ENCODE measurements at places on chromosomes 2 and 18.

GRCh38 chr2:238231809-238232208 lies 8.0 kb downstream of the HES6 start:
- H3K27me3 ChIP-seq = peaks cover 21% of the 10 kb centered on the region
- peak overlapping the region; percentile 82 for H3K4me3 ChIP-seq

DNA sequence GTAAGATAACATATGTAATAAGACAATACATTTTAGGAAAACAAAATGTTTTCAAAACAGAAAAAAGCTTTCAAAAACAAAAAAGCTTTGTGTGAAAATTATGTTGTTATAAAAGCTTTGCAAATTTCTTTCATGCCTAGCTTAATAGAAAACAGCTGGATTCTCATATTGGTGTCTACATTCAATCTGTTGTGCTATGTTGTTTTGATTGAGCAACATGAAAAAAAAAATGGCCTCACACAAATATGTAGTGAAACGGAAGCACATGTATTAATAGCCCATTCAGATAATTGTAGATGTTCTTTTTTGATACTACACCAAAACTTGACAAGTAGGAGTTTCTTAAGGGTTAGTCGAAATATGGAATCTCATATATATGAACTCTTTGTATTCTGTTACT lies 197.5 kb downstream of the ZEB2 start:
- H3K27me3 ChIP-seq = no peaks in the 10 kb centered on the region
- H3K27ac ChIP-seq = no peak overlapping the region
- H3K36me3 ChIP-seq = peaks cover 42% of the 10 kb centered on the region
- no peak for DNase-seq

- H3K27ac ChIP-seq = peak overlapping the region; percentile 80
- peaks cover 10% of the 10 kb centered on the region for H3K36me3 ChIP-seq
- peak overlapping the region; percentile 49 for H3K4me3 ChIP-seq
- H3K27me3 ChIP-seq = peaks cover 21% of the 10 kb centered on the region
Measured at GRCh38 chr2:218895326-218895725, 14.7 kb downstream of the WNT10A start.

DNA sequence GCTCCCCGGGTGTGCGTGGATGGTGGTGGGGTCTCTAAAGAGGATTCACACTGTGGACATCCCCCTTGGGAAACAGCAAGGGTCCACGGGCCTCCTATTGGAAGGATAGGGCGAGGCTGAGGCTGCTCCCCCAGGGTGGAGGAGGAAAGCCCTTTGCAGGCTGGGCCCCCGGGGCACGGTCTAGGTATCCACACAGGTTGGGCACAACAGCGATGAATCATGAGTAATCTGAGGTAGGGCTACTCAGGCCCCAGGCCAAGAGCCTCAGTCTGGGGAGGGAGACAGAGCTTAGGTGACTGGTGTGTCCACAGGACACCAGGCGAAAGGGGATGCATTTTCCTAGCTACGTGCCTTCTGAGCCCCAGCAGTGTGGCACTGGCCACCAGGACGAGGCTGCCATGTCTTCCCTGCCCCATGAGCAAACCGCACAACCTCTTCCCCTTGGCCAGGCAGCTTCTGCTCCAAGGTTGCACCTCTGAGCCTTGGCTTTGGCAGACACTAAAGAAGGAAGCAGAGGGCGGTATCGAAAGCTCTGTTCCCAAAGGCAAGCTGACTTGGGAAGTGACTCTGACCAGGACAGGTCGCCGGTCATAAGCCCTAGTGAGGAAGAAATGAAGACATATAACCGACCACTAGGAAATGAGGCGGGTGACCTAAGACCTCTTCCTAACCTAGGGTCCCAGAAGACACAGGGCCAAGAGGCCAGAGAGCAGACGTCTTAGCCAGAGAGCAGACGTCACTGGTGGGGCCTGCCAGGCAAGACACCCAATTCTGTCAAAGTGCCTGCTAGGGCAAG lies 14.6 kb upstream of the SEMA4C start:
- H3K36me3 ChIP-seq = no peaks in the 10 kb centered on the region
- no peak overlapping the region for H3K4me3 ChIP-seq
- H3K27ac ChIP-seq = no peak overlapping the region
- H3K27me3 ChIP-seq = no peaks in the 10 kb centered on the region

DNA sequence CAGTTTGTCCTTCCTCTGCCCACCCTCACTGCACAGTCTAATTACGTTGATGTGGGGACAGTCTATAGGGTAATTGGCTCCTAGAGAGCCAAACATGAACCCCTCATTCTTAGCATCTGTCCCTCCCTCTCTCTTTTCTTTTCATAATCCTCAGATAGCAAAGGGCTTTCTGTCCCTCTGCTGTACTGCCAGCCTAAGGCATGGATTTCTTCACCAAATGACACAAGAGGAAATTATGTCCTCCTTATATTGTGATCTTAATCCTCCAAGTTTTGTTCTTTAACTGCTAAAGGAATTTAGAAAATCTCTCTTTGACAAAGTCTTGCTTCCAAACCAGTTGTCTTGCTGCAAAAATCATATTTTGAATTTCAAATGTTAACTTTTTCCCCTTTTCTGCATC lies 18.5 kb downstream of the ANTXR1 start:
- H3K4me1 ChIP-seq = peaks cover 1% of the 10 kb centered on the region
- no peak overlapping the region for H3K4me3 ChIP-seq
- no peak overlapping the region for H3K27ac ChIP-seq
- no peak for DNase-seq
- H3K27me3 ChIP-seq = peaks cover 20% of the 10 kb centered on the region
- no peaks in the 10 kb centered on the region for H3K36me3 ChIP-seq

All from activated naive CD8-positive, alpha-beta T cell treated with anti-CD3 and anti-CD28 coated beads for 36 hours (primary cell).